ENCODE measurements at places on chromosomes 2 and 18.

- no peak for DNase-seq
These were observed 25.4 kb downstream of the ALPK2 start for GRCh38 chr18:58603375-58604067.

DNA sequence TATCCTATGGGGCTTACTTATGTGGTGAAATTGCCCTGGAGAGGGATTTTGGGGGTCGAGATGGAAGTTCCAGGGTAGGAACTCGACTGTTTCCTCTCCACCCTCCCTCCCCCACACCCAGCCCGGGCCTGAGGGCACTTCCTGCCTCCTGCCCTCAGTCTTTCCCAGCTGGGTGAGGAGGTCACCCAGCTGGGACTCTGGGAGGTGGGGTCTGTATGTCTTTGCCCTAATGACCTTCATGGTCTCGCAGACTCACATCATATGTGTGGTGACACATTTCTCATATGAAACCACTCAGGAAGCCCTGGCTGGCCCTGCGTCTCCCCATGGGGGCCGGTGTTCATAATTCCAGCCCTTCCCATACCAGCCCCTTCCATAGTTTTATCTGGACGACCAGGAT lies 12.4 kb downstream of the ATOH8 start:
- DNase-seq, result no peak

DNA sequence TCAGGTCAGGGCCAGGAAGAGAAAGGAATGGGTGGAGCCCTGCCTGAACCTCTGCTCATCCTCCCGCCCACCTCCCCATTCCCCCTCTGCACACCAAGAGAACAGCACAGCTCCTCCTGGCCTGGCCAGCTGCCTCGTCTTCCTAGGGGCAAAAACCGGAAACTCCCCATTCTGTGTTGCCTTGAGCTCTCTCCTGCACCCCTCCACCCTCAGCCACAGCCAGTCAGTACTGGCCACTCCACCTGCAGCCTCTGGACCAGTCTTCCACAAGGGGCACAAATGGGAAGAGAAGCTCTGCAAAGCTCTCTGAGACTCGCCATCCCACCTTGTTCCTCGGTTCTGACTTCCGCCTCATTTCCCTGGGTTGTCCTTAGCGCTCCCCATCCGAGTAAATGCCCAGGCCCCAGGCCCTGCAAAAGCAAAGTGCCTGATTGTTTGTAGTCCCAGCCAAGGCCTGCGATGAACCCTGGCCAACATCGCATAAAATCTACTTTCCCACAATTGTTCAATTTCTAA lies 39.3 kb upstream of the SLC35G4 start:
- no peak for DNase-seq

- no peak for DNase-seq
These were observed 63.4 kb upstream of the L3MBTL4 start for GRCh38 chr18:6478121-6478520.

GRCh38 chr2:184780944-184781343 lies 182.6 kb downstream of the ZNF804A start:
- DNase-seq, result no peak

GRCh38 chr2:4507661-4508060 lies 804.3 kb downstream of the DCDC2C start:
- DNase-seq, result no peak

Data from stimulated activated CD4-positive, alpha-beta T cell treated with anti-CD3 and anti-CD28 coated beads, TNF-alpha, amount 100 ng/mL, for 1 hour (primary cell).